ENCODE measurements at places on chromosomes 1 and 21.

GRCh38 chr1:31434101-31434871 is 21.3 kb downstream of the SERINC2 start:
- H3K4me1 ChIP-seq: no peaks in the 10 kb centered on the region
- no peak for DNase-seq
- no peak overlapping the region for H3K4me3 ChIP-seq
- H3K27ac ChIP-seq: no peak overlapping the region
- no peaks in the 10 kb centered on the region for H3K27me3 ChIP-seq

- H3K27ac ChIP-seq: no peak overlapping the region
- peaks cover 2% of the 10 kb centered on the region for H3K4me1 ChIP-seq
- DNase-seq: no peak
These were observed 14.7 kb downstream of the CLSTN1 start for GRCh38 chr1:9809100-9809510.

GRCh38 chr1:82947278-82947677 is 1051.7 kb downstream of the TTLL7 start:
- no peaks in the 10 kb centered on the region for H3K4me1 ChIP-seq
- H3K4me3 ChIP-seq: no peak overlapping the region
- no peaks in the 10 kb centered on the region for H3K27me3 ChIP-seq
- no peak for DNase-seq
- no peaks in the 10 kb centered on the region for H3K36me3 ChIP-seq

GRCh38 chr1:39996396-39997004 is 41.6 kb downstream of the MFSD2A start:
- H3K4me3 ChIP-seq: no peak overlapping the region
- no peak overlapping the region for H3K27ac ChIP-seq
- no peaks in the 10 kb centered on the region for H3K27me3 ChIP-seq
- no peaks in the 10 kb centered on the region for H3K4me1 ChIP-seq
- DNase-seq: no peak

- H3K27ac ChIP-seq: peak overlapping the region; percentile 7
- DNase-seq: peak; percentile 93
- no peak overlapping the region for H3K4me3 ChIP-seq
- no peaks in the 10 kb centered on the region for H3K27me3 ChIP-seq
These were observed 23.7 kb downstream of the NKAIN1 start for GRCh38 chr1:31216016-31216415.

GRCh38 chr1:20792196-20792595 is 5.1 kb upstream of the HP1BP3 start:
- H3K4me3 ChIP-seq: no peak overlapping the region
- H3K36me3 ChIP-seq: no peaks in the 10 kb centered on the region
- peaks cover 4% of the 10 kb centered on the region for H3K4me1 ChIP-seq

- no peaks in the 10 kb centered on the region for H3K4me1 ChIP-seq
- no peak overlapping the region for H3K4me3 ChIP-seq
- H3K27me3 ChIP-seq: no peaks in the 10 kb centered on the region
- no peak overlapping the region for H3K27ac ChIP-seq
- DNase-seq: peak; percentile 15
These were observed 50.5 kb downstream of the SIK1 start for GRCh38 chr21:43376478-43376882.

GRCh38 chr1:16094453-16095158 is 21.2 kb upstream of the FAM131C start:
- no peak overlapping the region for H3K4me3 ChIP-seq
- no peak overlapping the region for H3K27ac ChIP-seq
- DNase-seq: no peak
- H3K4me1 ChIP-seq: no peaks in the 10 kb centered on the region
- no peaks in the 10 kb centered on the region for H3K36me3 ChIP-seq

DNA sequence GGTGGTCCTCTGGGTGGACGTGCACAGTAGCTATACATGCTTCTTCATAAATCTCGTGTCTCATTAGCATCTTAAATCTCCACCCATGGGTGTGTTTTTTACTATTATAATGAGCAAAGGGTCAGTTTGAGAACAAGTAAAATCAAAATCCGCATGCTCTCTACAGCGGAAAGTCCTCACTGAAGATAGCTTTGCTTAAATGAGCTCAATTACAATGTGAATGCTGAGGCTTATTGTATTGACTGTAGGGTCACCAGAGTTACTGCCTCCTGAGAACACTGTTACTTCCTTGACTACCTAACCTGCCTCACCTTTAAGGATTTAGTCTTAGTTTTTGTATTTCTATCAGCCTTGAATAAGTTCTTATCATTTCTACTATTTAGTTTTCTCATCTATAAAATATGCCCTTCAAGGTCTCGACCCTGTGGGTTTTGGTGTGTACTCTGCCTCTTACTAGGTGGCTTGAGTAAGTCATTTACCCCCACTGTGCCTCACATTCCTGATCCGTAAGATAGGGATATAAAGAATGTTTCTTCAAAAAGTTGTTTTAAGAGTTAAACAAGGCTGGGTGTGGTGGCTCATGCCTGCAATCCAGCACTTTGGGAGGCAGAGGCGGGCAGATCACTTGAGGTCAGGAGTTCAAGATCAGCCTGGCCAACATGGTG is 7.9 kb downstream of the SLAMF7 start:
- no peaks in the 10 kb centered on the region for H3K36me3 ChIP-seq
- peaks cover 8% of the 10 kb centered on the region for H3K27me3 ChIP-seq
- no peak overlapping the region for H3K4me3 ChIP-seq
- no peak overlapping the region for H3K27ac ChIP-seq
- H3K4me1 ChIP-seq: no peaks in the 10 kb centered on the region

DNA sequence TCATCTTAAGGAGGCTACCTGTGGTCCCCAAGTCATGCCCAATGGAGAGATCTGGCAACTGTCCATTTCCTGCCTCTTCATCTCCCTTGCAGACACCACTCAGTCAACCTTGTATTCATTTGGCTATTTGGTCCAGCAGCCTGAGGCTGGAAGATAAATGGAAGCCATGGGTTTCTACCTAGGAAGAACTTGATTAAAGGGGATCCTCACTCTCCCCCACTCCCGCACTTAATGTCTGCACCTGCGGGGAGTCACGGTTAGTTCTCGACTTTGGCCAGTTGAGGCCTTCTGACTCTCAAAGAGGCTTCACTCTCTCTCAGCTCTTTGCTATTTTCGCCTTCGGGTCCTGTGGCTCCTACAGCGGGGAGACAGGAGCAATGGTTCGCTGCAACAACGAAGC is 8.4 kb upstream of the ATXN7L2 start:
- H3K27me3 ChIP-seq: peaks cover 61% of the 10 kb centered on the region
- no peaks in the 10 kb centered on the region for H3K4me1 ChIP-seq
- H3K36me3 ChIP-seq: no peaks in the 10 kb centered on the region
- H3K4me3 ChIP-seq: no peak overlapping the region
- DNase-seq: no peak
- no peak overlapping the region for H3K27ac ChIP-seq

- no peak overlapping the region for H3K4me3 ChIP-seq
- DNase-seq: no peak
- H3K27me3 ChIP-seq: no peaks in the 10 kb centered on the region
- peaks cover 20% of the 10 kb centered on the region for H3K36me3 ChIP-seq
These were observed 10.9 kb upstream of the METTL25B start for GRCh38 chr1:156717351-156717750.

DNA sequence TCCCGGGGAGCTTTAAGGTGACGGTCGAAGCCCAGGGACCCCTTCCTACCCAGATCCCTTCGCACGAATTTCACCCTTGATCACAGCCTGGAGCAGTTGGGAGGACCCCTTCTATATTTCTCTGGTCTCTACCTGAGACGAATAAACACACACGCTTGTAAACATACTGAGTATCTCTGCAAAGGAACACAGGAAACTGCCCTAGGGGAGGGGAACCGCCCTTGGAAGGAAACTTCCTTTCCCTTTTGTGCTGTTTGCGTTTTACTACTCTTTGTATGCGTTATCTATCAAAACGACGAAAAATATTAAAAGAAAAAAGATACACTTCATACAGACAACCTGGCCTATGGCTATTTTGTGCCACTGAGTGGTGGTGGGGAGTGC is 750 bp downstream of the NECAP2 start:
- H3K36me3 ChIP-seq: peaks cover 30% of the 10 kb centered on the region
- no peak for DNase-seq

GRCh38 chr1:240497908-240498307 is 114.0 kb downstream of the GREM2 start:
- no peaks in the 10 kb centered on the region for H3K4me1 ChIP-seq
- DNase-seq: no peak
- H3K27me3 ChIP-seq: peaks cover 5% of the 10 kb centered on the region
- no peak overlapping the region for H3K27ac ChIP-seq

DNA sequence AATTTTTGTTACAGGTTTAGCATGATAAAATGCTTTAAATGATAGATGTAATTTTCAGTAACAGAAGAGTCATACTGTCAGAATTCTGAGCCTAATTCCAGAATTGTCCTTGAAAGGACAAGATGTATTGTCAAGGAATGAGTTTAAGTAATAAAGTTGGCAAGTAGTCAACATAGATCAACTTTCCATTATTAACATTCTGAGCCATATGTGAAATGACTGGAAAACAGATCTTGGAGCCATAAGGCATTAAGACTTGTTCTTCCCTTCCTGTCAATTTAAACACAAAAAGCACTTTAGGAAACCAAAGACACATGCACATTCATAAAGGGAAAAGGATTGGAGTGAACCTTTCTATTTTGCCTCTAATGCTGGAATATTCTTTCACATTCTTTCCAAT is 107.0 kb downstream of the ODF2L start:
- no peak for DNase-seq
- no peak overlapping the region for H3K27ac ChIP-seq
- no peaks in the 10 kb centered on the region for H3K36me3 ChIP-seq
- H3K27me3 ChIP-seq: no peaks in the 10 kb centered on the region
- H3K4me1 ChIP-seq: no peaks in the 10 kb centered on the region

GRCh38 chr1:235442788-235443429 is 61.3 kb downstream of the B3GALNT2 start:
- DNase-seq: no peak
- no peaks in the 10 kb centered on the region for H3K4me1 ChIP-seq
- H3K36me3 ChIP-seq: peaks cover 66% of the 10 kb centered on the region
- H3K4me3 ChIP-seq: no peak overlapping the region

DNA sequence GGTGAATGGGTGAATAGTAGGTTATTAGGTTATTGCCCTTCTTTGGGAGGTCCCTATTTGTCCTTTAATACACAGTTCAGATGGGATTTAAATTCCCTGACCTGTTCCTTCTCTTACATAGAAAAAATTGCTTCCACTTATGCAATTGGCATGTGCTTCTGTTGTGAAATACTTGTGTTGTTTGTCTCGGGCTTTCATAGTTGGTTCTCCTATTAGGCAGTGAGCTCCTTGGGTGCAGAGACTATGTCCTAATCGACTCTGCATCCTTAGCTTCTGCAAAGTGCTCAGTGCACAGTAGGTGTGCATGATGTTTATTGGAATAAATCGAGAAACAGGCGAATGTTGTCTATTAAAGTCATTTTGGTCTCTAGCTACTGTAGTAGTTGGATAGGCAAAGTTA is 1.3 kb upstream of the PDE4B start:
- H3K27ac ChIP-seq: no peak overlapping the region
- peaks cover 41% of the 10 kb centered on the region for H3K27me3 ChIP-seq
- H3K4me1 ChIP-seq: peaks cover 3% of the 10 kb centered on the region

GRCh38 chr1:172628401-172628800 is 30.5 kb upstream of the FASLG start:
- no peaks in the 10 kb centered on the region for H3K27me3 ChIP-seq
- no peaks in the 10 kb centered on the region for H3K36me3 ChIP-seq
- H3K4me3 ChIP-seq: no peak overlapping the region
- no peak for DNase-seq
- no peak overlapping the region for H3K27ac ChIP-seq

DNA sequence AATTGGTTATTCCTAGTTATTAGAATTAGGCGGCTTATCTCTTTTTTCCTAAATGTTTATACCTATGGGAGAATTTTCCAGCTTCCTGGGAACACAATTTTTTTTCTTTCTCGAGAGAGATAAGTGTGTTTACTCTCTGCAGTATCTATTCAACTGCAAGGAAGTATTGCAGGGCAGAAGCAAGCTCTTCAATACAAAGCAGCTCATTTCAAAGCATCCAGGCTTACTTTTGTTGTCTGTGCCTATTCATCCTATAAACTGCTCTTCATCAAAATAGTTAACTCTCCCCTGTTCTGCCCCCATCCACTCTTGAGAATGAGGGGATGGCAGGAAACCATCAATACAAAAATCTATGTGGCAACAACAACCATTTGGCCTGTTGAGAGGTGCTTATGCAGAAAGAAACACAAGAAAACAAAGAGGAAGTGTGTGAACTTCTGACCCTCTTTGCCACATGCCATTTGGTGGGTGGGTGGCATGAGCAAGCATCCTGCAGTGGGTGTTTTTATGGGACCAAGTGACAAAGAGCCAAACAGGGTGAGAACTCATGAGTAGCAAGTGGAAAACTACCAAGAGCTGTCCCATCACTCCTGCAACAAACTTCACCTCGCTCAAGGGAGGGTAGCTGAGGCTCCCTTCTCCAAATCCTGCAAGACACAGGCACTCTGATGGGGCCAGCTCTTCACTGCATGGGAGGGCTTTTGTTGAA is 50.6 kb upstream of the MRPS6 start:
- no peak overlapping the region for H3K4me3 ChIP-seq
- H3K27me3 ChIP-seq: no peaks in the 10 kb centered on the region
- peak overlapping the region; percentile 6 for H3K27ac ChIP-seq
- H3K4me1 ChIP-seq: peaks cover 15% of the 10 kb centered on the region

- no peak overlapping the region for H3K4me3 ChIP-seq
- H3K36me3 ChIP-seq: no peaks in the 10 kb centered on the region
- no peaks in the 10 kb centered on the region for H3K27me3 ChIP-seq
- no peak for DNase-seq
These were observed 50.6 kb downstream of the KIF26B start for GRCh38 chr1:245205396-245205795.

DNA sequence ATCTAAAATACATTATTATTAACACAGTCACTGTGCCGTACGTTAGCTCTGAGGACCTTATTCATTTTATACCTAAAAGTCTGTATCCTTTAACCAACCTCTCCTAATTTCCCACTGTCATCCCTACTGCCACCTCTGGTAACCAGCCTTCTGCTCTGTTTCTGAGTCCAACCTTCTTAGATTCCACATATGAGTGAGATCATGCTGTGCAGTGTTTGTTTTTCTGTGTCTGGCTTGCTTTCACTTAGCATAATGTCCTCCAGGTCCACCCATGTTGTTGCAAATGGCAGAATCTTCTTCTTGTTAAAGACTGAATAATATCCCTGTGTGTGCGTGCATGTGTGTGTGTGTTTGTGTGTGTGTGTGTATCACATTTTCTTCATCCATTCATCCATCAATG is 64.2 kb downstream of the ETS2 start:
- H3K36me3 ChIP-seq: no peaks in the 10 kb centered on the region
- no peak overlapping the region for H3K4me3 ChIP-seq
- no peak overlapping the region for H3K27ac ChIP-seq
- no peaks in the 10 kb centered on the region for H3K27me3 ChIP-seq

GRCh38 chr1:185042737-185043136 is 2.6 kb upstream of the RNF2 start:
- no peaks in the 10 kb centered on the region for H3K36me3 ChIP-seq
- no peak overlapping the region for H3K27ac ChIP-seq
- H3K27me3 ChIP-seq: no peaks in the 10 kb centered on the region
- H3K4me3 ChIP-seq: no peak overlapping the region

- no peaks in the 10 kb centered on the region for H3K36me3 ChIP-seq
- DNase-seq: no peak
- no peaks in the 10 kb centered on the region for H3K4me1 ChIP-seq
- H3K27me3 ChIP-seq: no peaks in the 10 kb centered on the region
- no peak overlapping the region for H3K27ac ChIP-seq
These were observed 455.5 kb downstream of the TTLL7 start for GRCh38 chr1:83543222-83543973.
